ENCODE measurements at places on chromosomes 5 and 9.

DNA sequence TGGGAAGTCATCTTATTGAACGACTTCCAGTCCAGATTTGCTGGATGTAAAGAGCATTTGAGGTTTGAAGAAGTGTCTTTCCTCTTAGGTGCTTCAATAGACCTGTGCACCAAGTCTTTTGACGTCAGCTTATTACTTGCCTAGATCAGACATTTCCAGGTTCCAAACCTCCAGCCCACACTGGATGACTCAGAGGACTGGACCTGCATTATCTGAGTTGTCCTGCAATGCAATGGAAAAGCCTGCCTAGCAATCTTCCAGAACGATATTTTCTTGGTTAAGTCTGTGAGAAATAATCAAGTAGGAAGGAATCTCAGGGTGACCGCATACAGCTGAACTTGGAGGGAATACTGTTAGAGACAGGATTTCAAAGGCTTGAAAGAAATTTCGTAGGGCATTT is 147.2 kb upstream of the MOCS2 start:
- DNase-seq: no peak

- peak; percentile 39 for DNase-seq
Measured at GRCh38 chr5:16179511-16179935, at the start of gene MARCHF11. TSS of gene MARCHF11 (minus strand) at chr5:16179791. CDS start at chr5:16179575, 216 bp downstream.

DNA sequence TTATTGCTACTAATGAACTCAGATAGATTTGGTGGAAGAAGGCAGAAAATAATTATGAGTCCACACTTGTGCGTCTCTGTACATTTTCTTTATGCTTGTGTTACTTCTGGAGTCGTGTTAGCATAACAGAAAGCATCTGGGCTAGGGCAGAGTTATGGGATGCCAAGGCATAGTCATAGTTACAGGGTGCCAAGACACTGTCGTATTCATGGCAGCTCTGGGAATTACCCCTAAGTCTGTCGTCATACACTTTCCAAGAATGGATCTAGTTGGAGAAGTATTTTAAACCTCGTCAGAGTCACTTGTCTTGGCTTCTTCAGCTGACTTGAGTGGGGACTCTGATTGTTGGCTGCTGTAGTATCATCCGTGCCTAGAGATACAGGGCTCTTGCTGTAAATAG is 27.7 kb downstream of the CAMK4 start:
- no peak for DNase-seq

DNA sequence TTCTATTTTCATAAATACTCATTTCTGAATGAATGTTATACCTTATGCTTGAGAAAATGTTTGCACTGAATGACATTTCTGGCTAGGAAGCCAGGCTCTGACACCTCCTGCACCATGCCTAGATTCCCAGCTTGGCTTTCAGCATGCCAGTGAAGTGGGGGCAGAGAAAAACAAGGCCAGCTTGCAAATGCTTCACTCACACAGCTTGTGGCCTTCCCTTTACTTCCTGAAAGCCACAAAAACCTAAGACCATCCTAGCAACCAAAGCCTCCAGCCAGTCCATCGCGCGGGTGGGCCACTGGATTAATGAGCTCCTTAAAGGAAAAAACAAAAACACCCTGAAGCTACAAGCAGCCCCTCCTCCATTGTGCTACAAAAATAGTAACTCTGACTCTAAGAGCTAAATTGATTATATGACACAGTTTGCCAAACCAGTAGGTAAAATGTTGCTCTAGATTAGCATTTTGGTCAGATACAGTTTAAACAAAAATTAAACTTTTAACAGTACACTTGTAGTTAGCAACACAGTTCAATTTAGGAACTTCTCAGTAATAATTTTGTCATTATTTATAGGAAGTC is 159.9 kb downstream of the TSSK1B start:
- DNase-seq: peak; percentile 50

DNA sequence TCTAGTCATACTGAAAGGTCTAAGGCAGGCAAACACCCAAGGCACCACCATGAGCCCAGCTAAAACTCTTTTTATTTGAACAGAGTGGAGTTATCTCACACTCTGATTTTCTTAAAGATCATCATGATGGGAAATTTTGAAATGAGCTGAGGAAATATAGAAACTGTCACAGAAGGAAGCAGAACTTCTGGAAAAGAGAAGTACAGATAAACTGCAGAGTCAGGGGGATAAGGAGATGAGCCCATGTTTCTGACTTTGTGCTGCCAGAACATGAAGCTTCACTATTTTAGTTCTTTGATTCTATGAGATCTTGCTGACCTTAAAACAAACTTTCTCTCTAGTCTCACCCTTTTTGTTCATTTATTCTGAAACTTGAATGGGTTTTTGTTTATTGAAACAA is 406.5 kb upstream of the EDIL3 start:
- no peak for DNase-seq

DNA sequence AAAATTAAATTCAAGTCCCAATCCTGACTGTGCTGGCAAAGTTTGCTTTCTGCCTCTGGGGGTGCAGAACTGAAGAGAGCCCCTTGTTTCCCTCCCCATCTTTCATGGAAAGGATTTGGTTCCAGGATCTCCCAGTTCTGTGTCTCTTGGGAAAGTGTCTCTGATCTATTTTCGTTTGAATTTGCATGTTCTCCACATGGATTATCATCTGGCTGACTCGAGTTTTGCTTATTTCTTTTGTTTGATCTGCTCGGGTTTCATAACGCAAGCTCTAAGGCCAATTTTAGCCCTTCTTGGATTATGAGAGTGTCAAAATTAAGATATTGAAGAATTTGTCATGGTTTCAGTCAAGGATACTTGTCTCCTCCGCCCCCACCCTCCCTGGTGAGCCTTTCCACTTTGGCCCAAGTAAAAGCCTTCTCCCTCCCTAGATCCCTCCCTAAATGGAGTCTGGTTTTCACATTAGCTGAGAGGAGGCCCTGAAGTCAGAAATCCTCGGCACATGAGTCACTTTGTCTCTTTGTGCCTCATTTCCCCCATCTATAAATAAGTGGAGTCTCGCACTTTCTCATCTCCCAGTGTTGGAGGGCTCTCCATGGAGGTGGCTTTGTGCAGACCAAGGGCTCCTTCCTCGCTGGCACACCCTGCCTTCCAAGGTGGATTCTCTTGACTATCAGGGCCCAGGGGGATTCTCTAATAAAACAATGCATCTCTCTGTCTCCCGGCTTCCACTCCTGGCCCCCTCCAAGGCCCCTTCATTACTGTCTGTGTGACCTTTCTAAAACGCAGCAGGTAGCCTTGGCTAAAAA is 17.3 kb downstream of the ADRB2 start:
- DNase-seq: no peak

DNA sequence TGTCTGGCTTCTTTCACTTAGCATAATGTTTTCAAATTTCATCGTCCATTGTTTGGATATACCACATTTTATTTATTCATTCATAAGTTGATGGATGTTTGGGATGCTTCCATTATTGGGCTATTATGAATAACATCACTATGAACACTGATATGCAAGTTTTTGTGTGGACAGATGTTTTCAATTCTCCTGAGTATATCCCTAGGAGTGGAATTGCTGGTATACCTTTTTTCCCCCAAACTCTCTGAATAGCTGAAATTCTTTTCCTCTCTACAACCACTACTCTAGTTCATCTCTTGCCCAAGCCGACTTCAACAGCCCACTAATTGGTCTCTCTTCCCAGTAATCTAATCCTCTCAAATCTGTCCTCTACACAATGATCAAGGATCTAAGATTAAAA is 4.7 kb upstream of the ZFR start:
- DNase-seq: no peak

DNA sequence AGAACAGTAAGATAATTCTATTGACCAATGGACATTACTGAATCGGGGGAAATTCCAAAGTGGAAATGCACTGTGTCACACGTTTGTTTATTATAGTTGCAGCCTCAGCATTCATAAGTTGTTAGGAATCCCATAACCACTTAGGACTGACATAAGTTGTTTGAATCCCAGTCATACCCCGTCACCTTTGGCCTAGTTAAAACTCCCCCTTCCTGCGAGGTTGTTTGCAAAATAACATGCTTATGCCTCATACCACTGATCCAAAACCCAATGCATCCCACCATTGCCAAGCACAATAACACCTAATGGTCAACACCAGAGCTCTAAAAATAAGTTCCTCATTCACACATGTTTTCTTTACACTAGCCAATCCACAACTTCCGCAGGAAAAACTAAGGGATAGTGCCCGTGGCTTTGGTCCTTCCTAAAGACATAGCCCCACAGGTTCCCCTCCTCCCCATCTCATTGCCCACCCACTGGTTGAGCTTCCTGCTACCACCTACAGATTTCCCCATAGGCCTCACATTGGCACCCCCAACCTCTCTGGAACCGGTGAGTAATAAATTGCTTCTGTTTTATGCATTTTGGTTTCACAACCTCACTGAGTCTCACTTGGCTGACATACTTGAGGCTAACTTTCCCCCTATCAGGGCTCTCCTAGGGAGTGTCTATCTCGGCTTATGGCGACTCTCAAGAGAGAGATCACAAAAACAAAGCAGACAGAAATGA is 42.3 kb upstream of the MUSK start:
- DNase-seq: no peak

GRCh38 chr9:77384406-77384805 is 207.1 kb downstream of the VPS13A start:
- no peak for DNase-seq

DNA sequence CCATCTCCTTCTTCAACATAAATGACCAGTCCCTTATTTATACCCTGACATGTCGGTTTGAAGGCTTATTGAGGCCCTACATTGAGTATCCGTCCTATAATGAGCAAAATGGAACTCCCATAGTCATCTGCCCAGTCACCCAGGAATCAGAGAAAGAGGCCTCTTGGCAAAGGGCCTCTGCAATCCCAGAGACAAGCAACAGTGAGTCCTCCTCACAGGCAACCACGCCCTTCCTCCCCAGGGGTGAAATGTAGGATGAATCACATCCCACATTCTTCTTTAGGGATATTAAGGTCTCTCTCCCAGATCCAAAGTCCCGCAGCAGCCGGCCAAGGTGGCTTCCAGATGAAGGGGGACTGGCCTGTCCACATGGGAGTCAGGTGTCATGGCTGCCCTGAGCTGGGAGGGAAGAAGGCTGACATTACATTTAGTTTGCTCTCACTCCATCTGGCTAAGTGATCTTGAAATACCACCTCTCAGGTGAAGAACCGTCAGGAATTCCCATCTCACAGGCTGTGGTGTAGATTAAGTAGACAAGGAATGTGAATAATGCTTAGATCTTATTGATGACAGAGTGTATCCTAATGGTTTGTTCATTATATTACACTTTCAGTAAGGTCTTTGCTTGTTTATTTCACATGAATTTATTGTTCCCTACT is 38.2 kb upstream of the BTNL3 start:
- DNase-seq: no peak

GRCh38 chr5:156103155-156103885 is 223.6 kb upstream of the SGCD start:
- no peak for DNase-seq

DNA sequence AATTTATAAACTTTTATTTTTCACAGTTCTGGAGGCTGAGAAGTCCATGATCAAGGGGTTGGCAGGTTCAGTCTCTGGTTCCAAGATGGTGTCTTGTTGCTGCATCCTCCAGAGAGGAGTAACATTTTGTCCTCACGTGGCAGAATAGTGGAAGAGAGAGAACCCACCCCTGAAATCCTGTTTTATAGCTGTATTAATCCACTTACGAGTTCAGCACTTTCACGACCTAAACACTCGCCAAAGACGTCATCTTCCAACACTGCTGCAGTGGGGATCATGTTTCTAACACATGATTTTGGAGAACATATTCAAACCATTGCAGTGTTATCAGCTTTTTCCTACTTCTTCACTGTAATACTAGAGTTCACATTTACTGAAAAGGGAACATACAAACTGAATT is 233.0 kb upstream of the ATP10B start:
- DNase-seq: no peak

GRCh38 chr5:139171779-139172404 is 26.3 kb downstream of the SIL1 start:
- no peak for DNase-seq

DNA sequence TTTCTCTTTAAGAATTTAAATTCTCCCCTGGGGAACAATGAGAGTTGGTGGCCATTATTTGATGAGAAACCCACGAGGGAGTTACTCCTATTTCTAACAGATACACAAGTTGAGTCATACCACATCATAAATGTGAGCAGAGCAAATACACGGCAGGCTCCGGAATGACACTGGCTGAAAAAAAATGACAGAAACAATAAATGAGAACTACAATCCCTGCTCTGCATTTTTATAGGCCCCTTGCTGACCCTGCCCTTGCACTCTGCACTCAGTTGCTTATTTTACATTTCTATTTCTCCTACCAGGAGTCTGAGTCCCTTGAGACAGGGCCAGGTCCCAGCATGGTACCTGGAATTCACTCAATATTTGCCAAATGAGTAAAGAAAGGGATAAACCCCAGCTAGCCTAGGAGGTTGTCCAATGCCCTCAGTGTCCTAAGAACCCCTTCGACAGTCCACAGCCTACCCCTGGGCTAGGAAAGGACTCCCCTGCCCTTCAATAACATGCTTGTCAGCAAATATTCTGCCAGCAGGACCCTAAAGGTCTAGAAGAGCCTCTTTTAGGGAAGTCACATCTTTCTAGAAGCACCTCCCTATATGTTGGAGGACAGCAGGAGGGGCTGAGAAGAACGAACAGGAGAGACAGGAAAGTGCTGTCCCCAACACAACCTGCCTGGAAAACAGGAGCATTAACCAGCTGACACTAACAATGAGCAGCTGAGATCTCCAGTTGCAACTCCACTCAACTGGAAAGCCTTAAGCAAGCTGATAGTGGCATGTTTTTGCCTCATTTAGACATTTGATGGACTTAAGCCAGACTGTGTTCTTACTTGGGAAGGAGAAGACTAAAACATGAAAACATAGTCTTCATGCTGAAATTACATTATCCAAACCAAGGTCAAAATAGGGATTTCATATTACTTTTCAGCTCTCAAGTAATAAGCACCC is 191.2 kb downstream of the ACTL7B start:
- no peak for DNase-seq

DNA sequence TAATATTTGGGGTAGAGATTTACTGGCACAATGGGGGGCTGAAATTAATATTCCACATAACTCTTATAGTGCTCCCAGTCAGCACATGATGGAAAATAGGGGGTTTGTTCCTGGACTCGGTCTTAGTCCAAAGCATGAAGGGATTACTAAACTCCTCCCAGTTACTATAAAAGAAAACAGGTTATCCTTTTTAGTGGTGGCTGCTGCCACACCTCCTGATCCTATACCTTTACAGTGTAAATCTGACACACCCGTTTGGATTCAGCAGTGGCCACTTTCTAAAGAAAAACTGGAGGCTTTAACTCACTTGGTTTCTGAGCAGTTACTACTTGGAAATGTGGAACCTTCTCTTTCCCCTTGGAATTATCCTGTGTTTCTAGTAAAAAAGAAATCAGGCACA is 572.9 kb upstream of the PTGER4 start:
- no peak for DNase-seq

DNA sequence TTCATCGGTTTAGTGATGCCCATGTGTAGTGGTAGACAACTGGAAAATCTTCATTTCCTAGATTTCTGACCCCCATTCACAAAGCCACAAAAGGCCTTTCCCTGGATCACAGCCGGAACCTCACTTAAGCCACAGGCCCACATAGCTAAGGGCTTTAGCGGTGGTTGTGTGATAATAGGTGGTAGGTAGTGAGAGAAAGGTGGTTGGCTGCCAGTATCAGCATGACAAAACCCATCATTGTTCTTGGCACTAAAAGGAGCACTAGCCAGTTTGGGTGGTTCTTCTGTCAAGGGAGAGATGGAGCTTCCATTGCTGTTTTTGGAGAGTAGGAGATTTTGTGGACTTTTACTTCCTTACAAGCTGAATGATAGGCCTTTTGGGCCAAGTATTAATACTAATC is 9.7 kb upstream of the SLC36A2 start:
- no peak for DNase-seq
